ENCODE measurements at places on chromosomes 3 and 15. TPM values are rescaled to one million over a fixed set of nuclear protein-coding genes. Genes with fewer than 3 reads are reported as not detected.

The CLDN16 gene
- not detected for polyA plus RNA-seq

The C15orf61 gene
- 6.4 TPM for polyA plus RNA-seq

The C3orf22 gene
- polyA plus RNA-seq: not detected

The EIF4A2 gene
- 226 TPM for polyA plus RNA-seq

The LRRC2 gene
- polyA plus RNA-seq: not detected

The EFHB gene
- polyA plus RNA-seq: 0.61 TPM

The GPR176 gene
- not detected for polyA plus RNA-seq

The DISP2 gene
- 0.73 TPM for polyA plus RNA-seq

The C3orf85 gene
- polyA plus RNA-seq: not detected

The MCTP2 gene
- polyA plus RNA-seq: 2.6 TPM

The DPPA4 gene
- polyA plus RNA-seq: 2.8 TPM

The SEMA6D gene
- not detected for polyA plus RNA-seq

The SLC22A13 gene
- polyA plus RNA-seq: 0.08 TPM

The ILDR1 gene
- polyA plus RNA-seq: not detected

The LACTB gene
- polyA plus RNA-seq: 7.6 TPM

The MYZAP gene
- polyA plus RNA-seq: not detected

The VPS8 gene
- 19.0 TPM for polyA plus RNA-seq

The ITPKA gene
- not detected for polyA plus RNA-seq

The PLA2G4D gene
- not detected for polyA plus RNA-seq

The ITIH1 gene
- not detected for polyA plus RNA-seq

The BSN gene
- polyA plus RNA-seq: not detected

The ASB14 gene
- 0.08 TPM for polyA plus RNA-seq

The GOLGA8R gene
- polyA plus RNA-seq: not detected

The DOCK3 gene
- polyA plus RNA-seq: 0.63 TPM

The MANF gene
- polyA plus RNA-seq: 44.4 TPM

The STRIT1 gene
- not detected for polyA plus RNA-seq

The PTH1R gene
- not detected for polyA plus RNA-seq

The MST1R gene
- polyA plus RNA-seq: 0.58 TPM

The CFAP91 gene
- polyA plus RNA-seq: not detected

The PLXNB1 gene
- not detected for polyA plus RNA-seq

Measured in naive thymus-derived CD8-positive, alpha-beta T cell (primary cell).